ENCODE measurements at places on chromosomes 1 and 21.

GRCh38 chr21:21373969-21374368 is 375.8 kb downstream of the NCAM2 start:
- no peak for DNase-seq

- no peak for DNase-seq
These were observed 75.7 kb upstream of the KIAA1614 start for GRCh38 chr1:180837020-180837419.

- no peak for DNase-seq
These were observed 56.6 kb downstream of the ZNF281 start for GRCh38 chr1:200353232-200353631.

DNA sequence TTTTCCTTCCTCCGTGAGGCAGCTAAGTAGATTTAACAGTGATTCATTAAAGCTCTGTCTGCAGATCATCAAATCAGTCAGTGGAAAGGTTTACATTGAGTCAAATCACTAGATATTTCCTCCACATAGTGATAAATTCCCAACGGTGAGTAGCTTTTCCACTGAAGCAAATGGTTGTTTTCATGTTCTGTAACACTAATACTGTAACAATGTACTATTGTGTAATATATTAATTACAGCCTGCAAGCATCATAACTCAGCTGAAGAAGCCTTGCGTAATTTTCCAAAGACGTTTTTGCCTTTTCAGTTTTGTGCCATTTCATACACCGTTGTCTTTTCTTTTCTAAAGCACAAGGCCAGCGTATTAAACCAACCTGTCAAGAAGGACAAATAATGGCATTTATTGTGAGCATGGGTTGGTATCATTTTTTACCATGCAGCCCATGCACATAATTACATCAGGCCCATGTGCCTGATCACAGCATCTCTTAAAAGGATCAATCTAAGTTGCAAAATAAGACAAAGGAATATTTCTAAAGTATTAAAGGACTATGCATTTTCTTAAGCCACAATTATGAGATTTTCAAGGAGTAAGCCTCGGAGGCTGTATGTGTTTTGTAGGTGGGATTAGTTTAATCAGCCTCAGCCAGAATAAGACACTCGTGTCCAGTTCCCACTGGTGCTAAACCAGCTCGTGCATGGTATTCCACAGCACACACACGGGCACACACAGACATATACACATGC is 16.7 kb upstream of the PDE9A start:
- no peak for DNase-seq

GRCh38 chr1:214124281-214124805 is 136.6 kb downstream of the PROX1 start:
- no peak for DNase-seq

- no peak for DNase-seq
These were observed 21.6 kb upstream of the SLC45A3 start for GRCh38 chr1:205701891-205702290.

GRCh38 chr1:202323731-202324130 is 18.0 kb downstream of the UBE2T start:
- no peak for DNase-seq

GRCh38 chr1:63651161-63651701 is 58.0 kb downstream of the PGM1 start:
- no peak for DNase-seq

Data from inflammatory macrophage treated with lipopolysaccharide for 1 hour (primary cell).